ENCODE measurements at places on chromosomes 2 and 18.

DNA sequence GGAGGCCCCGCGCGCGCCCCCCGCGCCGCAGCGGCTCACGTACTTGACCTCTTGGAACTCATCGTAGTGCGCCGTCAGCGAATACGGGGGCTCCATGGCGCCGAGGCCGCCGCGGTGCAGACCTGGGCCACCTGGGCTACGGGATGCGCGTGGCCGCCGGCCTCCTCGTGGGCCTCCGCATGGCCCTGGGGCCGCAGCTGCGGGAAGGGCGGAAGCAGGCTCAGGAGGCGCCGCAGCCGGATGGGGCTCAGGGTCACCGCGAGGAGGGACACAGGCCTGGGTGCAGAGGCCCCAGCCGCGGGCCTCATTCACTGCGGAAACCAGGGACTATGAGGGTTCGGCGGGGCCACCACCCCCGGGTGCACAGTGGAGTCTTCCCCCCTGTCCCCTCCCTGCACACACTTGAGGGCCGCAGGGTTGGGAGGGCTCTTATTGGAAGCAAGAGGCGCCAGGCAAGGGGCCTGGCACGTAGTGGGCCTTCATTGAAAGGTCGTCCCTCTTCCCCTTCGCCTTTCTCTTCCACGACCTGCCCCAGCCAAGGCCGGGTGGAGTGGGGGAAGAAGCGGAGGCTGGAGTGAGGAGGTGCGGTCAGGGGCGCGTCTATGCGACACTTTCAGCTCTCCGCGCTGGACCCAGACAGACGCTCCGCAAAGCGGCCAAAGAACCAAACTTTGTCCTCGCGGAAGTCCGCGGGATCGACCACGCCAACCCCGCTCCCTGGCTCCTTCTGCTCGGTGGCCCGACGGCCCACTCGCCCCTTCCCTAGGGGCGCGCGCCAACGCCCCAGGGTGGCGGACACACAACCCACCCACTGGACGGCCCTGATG, 863 bp downstream of the ECEL1 start:
- no peak for DNase-seq
- peaks cover 8% of the 10 kb centered on the region for H3K4me1 ChIP-seq
- H3K36me3 ChIP-seq = no peaks in the 10 kb centered on the region
- H3K27ac ChIP-seq = no peak overlapping the region
- no peak overlapping the region for H3K4me3 ChIP-seq

- H3K36me3 ChIP-seq = no peaks in the 10 kb centered on the region
- peaks cover 2% of the 10 kb centered on the region for H3K27me3 ChIP-seq
- DNase-seq = no peak
- no peak overlapping the region for H3K27ac ChIP-seq
Measured at GRCh38 chr2:221330436-221330835, 241.7 kb downstream of the EPHA4 start.

GRCh38 chr2:124908411-124908810, 883.3 kb downstream of the CNTNAP5 start:
- H3K27ac ChIP-seq = no peak overlapping the region
- H3K36me3 ChIP-seq = no peaks in the 10 kb centered on the region
- H3K4me3 ChIP-seq = no peak overlapping the region
- no peak for DNase-seq
- H3K4me1 ChIP-seq = no peaks in the 10 kb centered on the region

DNA sequence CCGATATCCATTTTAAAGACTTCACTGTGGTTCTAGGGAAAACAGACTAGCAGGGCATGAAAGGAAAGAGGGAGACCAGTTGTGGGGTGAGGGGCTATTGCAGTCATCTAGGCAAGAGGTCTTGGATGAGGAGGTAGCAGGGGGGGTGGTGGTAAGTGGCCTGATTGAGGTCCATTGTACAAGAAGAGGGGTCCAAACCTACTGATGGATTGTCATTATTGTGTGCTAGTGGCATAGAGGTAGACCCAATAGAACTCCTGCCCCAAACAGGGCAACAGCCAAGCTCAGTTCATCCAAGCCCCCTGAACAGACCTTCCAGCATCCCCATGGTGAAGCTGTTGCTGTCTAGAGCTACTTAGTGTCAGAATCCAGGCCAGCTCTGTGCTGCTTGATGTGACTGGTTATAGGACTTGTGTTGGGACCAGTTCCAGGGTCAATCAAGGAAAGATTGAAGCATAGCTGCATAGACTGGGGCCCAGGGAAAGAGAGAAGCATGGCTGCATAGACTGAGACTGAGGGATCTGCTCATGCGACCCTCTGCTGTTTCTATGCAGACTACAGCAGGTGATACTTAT, 7.0 kb downstream of the ASAP2 start:
- H3K27ac ChIP-seq = no peak overlapping the region
- no peak overlapping the region for H3K4me3 ChIP-seq
- H3K27me3 ChIP-seq = peaks cover 6% of the 10 kb centered on the region
- H3K36me3 ChIP-seq = no peaks in the 10 kb centered on the region
- no peak for DNase-seq

- H3K4me1 ChIP-seq = peaks cover 7% of the 10 kb centered on the region
- no peak for DNase-seq
- H3K27me3 ChIP-seq = peaks cover 1% of the 10 kb centered on the region
- H3K27ac ChIP-seq = no peak overlapping the region
- peaks cover 4% of the 10 kb centered on the region for H3K36me3 ChIP-seq
- no peak overlapping the region for H3K4me3 ChIP-seq
Measured at GRCh38 chr2:64105670-64106461, 38.4 kb downstream of the PELI1 start.

DNA sequence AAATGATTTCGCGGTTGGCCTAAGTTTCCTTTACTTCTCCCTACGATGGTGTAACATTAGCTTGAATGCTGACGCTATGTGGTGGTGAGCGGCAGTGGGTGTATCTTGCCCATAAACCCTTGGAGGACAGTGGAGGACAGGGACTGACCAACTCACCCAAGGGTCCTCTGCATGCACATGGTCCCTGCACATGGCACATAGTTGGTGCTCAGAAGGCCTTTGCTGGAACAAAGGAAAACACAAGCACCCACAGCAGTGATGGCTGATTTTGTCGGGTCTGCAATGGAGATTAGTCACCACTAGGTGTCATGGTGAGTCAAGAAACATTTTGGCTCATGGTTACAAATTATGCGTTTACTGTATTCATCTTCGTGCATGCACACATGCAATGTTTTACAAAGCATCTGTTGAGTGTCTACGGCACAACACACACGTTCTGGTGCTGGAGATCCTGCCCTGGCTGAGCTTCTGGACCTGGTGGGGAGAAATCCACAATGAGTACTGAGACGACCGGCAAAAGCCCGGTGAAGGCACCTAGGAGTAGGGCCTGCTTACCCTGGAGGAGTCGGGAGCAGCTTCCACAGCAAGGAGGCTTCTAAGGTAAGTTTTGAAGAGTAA, 44.0 kb downstream of the PDCL3 start:
- H3K27me3 ChIP-seq = peaks cover 2% of the 10 kb centered on the region
- no peaks in the 10 kb centered on the region for H3K4me1 ChIP-seq
- peak overlapping the region; percentile 83 for H3K27ac ChIP-seq
- no peaks in the 10 kb centered on the region for H3K36me3 ChIP-seq
- DNase-seq = peak; percentile 38

- no peak for DNase-seq
- no peaks in the 10 kb centered on the region for H3K4me1 ChIP-seq
- no peaks in the 10 kb centered on the region for H3K27me3 ChIP-seq
- H3K36me3 ChIP-seq = no peaks in the 10 kb centered on the region
- no peak overlapping the region for H3K4me3 ChIP-seq
- H3K27ac ChIP-seq = no peak overlapping the region
Measured at GRCh38 chr2:163563336-163563735, 172.5 kb downstream of the FIGN start.

GRCh38 chr2:227884511-227884947, 13.1 kb downstream of the DAW1 start:
- no peak for DNase-seq
- H3K27me3 ChIP-seq = no peaks in the 10 kb centered on the region
- H3K4me3 ChIP-seq = no peak overlapping the region
- H3K4me1 ChIP-seq = no peaks in the 10 kb centered on the region
- H3K36me3 ChIP-seq = no peaks in the 10 kb centered on the region

GRCh38 chr2:214807653-214808052, 1.8 kb downstream of the BARD1 start:
- H3K4me1 ChIP-seq = peaks cover 41% of the 10 kb centered on the region
- H3K27ac ChIP-seq = peak overlapping the region; percentile 88
- DNase-seq = no peak
- peaks cover 13% of the 10 kb centered on the region for H3K27me3 ChIP-seq
- peak overlapping the region; percentile 95 for H3K4me3 ChIP-seq

- H3K27ac ChIP-seq = no peak overlapping the region
- no peak for DNase-seq
- no peaks in the 10 kb centered on the region for H3K36me3 ChIP-seq
- no peak overlapping the region for H3K4me3 ChIP-seq
- H3K4me1 ChIP-seq = no peaks in the 10 kb centered on the region
Measured at GRCh38 chr18:57219964-57220363, 73.1 kb downstream of the BOD1L2 start.

GRCh38 chr2:8413589-8414135, 268.2 kb upstream of the ID2 start:
- H3K27ac ChIP-seq = peak overlapping the region; percentile 44
- peaks cover 85% of the 10 kb centered on the region for H3K4me1 ChIP-seq
- H3K4me3 ChIP-seq = peak overlapping the region; percentile 52
- H3K27me3 ChIP-seq = no peaks in the 10 kb centered on the region
- DNase-seq = no peak

- H3K27ac ChIP-seq = no peak overlapping the region
- no peaks in the 10 kb centered on the region for H3K4me1 ChIP-seq
- peaks cover 4% of the 10 kb centered on the region for H3K27me3 ChIP-seq
Measured at GRCh38 chr2:238922435-238922834, 74.5 kb downstream of the TWIST2 start.

GRCh38 chr2:174615871-174616436, 18.4 kb upstream of the WIPF1 start:
- H3K36me3 ChIP-seq = peaks cover 3% of the 10 kb centered on the region
- DNase-seq = no peak
- H3K4me3 ChIP-seq = no peak overlapping the region
- H3K27ac ChIP-seq = peak overlapping the region; percentile 69

DNA sequence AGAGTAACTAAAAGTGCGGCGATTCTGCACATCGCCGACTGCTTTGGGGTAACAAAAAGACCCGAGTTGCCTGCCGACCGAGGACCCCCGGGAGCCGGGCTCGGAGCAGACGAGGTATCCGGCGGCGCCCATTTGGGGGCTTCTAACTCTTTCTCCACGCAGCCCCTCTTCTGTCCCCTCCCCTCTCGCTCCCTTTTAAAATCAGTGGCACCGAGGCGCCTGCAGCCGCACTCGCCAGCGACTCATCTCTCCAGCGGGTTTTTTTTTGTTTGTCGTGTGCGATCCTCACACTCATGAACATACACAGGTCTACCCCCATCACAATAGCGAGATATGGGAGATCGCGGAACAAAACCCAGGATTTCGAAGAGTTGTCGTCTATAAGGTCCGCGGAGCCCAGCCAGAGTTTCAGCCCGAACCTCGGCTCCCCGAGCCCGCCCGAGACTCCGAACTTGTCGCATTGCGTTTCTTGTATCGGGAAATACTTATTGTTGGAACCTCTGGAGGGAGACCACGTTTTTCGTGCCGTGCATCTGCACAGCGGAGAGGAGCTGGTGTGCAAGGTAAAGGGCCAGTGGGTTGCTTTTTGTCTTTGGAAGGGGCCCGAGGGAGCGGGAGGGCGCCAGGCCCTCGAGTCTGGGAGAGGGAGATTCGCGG, 1.4 kb downstream of the TRIB2 start:
- H3K4me3 ChIP-seq = peak overlapping the region; percentile 99
- peak; percentile 32 for DNase-seq
- peaks cover 67% of the 10 kb centered on the region for H3K4me1 ChIP-seq
- H3K27me3 ChIP-seq = peaks cover 13% of the 10 kb centered on the region

GRCh38 chr2:47293976-47294375, 109.0 kb upstream of the MSH2 start:
- H3K4me1 ChIP-seq = no peaks in the 10 kb centered on the region
- no peaks in the 10 kb centered on the region for H3K36me3 ChIP-seq
- DNase-seq = no peak
- H3K4me3 ChIP-seq = no peak overlapping the region
- peaks cover 4% of the 10 kb centered on the region for H3K27me3 ChIP-seq
- H3K27ac ChIP-seq = no peak overlapping the region

DNA sequence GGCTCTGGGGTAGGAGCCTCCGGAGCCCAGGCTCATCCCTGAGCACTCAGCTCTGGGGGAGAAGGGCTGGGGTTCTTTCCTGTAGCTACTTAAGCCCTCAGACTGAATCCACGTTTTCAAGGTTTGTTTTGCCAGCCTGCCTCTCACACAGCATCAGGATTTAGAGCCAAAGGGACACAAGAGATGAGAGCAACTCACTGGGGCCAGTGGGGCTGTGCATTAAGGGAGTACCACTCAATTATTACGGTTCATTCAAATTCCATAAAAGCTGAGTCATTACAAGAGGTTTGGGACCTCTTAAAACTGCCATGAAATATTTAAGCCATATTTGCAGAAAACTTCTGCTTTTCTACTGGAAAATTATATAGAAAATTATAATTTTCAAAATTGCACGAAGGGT, 17.1 kb upstream of the SNED1 start:
- H3K27ac ChIP-seq = no peak overlapping the region
- no peak overlapping the region for H3K4me3 ChIP-seq
- peaks cover 2% of the 10 kb centered on the region for H3K27me3 ChIP-seq
- no peaks in the 10 kb centered on the region for H3K4me1 ChIP-seq
- H3K36me3 ChIP-seq = no peaks in the 10 kb centered on the region

DNA sequence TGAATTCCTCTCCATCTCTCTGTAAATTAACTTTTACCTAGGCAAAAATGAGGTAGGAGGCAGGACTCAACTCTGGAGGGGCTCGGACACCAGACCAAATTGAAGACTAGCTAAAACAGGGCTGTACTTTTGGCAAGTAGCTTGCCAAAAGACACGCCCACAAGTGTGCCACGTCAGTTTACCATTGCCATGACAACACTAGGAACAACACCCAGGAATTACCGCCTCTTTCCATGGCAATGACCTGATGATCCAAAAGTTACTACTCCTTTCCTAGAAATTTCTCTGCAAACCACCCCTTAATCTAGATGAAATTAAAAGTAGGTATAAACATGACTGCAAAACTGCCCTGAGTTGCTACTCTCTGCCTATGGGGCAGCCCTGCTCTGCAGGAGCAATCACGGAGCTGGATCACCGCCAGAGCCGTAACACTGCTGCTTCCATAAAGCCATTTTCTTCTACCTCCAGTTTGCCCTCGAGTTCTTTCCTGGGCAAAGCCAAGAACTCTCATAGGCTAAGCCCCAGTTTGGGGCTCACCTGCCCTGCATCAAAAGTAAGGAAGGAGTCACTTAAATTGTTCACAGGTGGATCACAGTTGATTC, 66.0 kb upstream of the FAM136A start:
- DNase-seq = no peak
- no peaks in the 10 kb centered on the region for H3K36me3 ChIP-seq
- H3K4me3 ChIP-seq = no peak overlapping the region
- no peaks in the 10 kb centered on the region for H3K27me3 ChIP-seq

Data from immature natural killer cell (primary cell).